NK-92 treated with Interleukin-12 subunit alpha and Interleukin-12 subunit beta, amount 100 ng/mL, for 24 hours (cell line): ENCODE measurements at places on chromosomes 5 and 9.

DNA sequence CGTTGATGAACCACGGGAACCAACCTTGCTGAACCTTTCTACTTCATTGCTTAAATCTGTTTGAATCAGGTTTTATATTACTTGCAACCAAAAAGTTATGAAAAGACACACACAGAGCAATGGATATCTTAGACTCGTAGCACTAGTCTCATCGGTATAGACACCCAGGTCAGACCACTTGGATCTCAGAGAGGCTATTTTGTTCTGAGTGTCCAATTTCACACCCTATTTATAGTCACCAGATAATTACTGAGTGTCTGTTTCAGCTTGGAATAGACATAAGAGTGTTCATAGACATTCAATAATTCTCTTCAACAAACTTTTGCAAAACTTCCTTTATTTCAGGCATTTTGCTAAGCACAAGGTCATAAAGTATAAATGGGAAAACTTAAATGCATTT lies 145.4 kb upstream of the EGFLAM start:
- no peak for DNase-seq

GRCh38 chr5:61298580-61298979 lies 33.5 kb upstream of the ZSWIM6 start:
- no peak for DNase-seq

- DNase-seq: no peak
Measured at GRCh38 chr5:127647361-127647958, 1.4 kb upstream of the CTXN3 start.

DNA sequence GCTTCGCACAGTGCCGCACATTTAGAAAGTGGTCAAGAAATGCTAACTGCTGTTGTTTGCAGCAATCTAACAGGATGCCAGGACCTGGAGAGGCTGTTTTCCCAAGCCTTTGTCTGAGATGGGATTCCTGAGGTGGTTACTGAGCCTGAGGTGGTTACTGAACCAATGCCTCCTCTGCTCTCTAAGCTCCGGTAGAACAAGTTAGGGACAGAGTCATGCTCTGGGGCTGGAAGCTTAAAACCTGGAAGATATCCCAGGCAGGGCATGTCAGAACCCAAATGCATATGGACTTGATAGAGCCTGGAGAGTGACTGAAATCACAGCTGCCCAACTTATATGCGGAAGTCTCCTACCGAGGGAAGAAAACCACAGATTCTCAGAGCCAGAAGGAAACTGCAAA lies 46.5 kb upstream of the FAT2 start:
- no peak for DNase-seq

- no peak for DNase-seq
Measured at GRCh38 chr5:13427827-13428557, 516.5 kb downstream of the DNAH5 start.

- DNase-seq: no peak
Measured at GRCh38 chr9:70352356-70352755, 62.1 kb downstream of the KLF9 start.

GRCh38 chr9:23598994-23599393 lies 227.0 kb downstream of the ELAVL2 start:
- no peak for DNase-seq

DNA sequence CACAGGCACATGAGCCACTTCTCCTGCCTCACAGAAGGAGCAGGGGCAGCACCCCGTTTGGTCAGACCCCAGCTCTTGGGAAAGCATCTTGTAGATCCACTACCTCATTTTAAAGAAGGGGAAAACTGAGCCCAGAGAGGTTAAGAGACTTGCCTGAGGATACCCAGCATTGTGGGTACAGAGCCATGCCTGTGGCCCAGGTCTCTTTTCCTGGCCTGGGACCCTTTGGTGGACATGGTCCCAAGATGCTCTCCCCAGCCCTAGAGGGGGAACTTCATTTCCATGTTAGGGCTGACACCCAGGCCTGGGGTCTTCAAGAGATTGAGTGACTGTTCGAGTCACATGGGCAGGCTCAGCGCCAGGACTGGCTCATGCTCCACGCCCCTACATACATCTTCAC lies 64.2 kb downstream of the NEK6 start:
- DNase-seq: no peak

DNA sequence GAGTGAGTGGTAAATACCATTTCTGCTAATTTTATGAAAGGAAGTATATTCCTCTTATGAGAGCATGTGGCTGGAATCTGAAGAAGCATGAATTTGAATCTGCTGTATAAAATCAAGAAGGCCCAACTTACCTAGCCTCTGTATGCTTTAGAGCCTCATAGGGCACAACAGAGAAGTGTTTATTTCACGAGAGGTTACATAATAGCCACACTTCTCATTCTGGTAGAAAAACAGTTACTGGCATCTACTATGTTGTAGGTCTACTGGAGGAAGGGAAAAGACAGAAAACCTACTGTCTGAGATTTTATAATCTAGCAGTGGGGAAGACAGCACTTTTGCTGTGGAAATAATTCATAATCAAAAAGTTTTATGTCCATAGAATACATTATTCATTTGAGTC lies 172.6 kb upstream of the ZNF608 start:
- no peak for DNase-seq

GRCh38 chr9:97487107-97487506 lies 14.4 kb upstream of the TMOD1 start:
- DNase-seq: no peak

GRCh38 chr5:14724633-14725032 lies 60.1 kb downstream of the OTULIN start:
- DNase-seq: no peak

- no peak for DNase-seq
Measured at GRCh38 chr5:173496883-173497255, 119.6 kb downstream of the BOD1 start.

GRCh38 chr5:150590979-150591695 lies 49.3 kb upstream of the SYNPO start:
- no peak for DNase-seq

- DNase-seq: no peak
Measured at GRCh38 chr9:3125602-3126405, 281.9 kb upstream of the PUM3 start.

- DNase-seq: no peak
Measured at GRCh38 chr5:137201876-137202275, 297.2 kb downstream of the SPOCK1 start.

GRCh38 chr5:30453168-30453567 lies 740.3 kb upstream of the CDH6 start:
- DNase-seq: no peak

DNA sequence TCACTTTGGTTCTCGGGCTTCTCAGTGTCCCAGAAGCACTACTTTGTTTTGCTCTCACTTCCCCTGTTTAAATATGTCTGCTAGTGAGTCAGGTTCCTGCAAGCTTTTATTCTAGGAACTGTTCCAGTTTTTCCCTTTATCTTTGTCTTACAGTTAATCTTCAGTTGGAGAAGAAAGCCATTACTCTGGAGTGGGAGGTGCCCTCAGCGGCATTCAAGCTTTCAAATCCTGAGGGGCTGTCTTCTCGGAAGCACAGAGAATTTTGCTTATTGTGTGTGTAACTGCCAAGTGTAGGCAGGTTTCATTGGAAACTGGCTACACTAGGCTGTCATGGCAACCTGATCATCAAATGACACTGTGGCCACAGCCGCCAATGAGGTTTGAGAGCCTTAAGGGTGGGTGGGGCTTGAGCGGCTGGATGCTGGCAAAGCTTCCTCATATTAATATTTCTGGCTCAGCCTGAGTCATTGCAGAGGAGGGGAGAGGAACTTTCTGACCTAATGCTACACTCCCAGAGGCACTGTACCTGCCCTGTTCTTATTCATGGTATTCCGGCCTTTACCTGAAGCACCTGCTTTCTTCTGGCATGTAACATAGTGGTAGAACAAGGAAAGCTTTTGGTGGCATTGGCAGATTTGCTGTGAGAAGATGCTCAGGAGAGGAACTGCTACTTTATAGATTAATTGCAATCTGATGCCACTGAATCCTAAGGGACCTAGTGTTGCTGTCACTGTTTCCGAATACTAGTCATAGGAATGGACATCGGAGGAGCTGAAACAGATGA lies 26.3 kb downstream of the SLC25A25 start:
- DNase-seq: no peak

GRCh38 chr5:157820593-157821252 lies 38.2 kb downstream of the CLINT1 start:
- no peak for DNase-seq

DNA sequence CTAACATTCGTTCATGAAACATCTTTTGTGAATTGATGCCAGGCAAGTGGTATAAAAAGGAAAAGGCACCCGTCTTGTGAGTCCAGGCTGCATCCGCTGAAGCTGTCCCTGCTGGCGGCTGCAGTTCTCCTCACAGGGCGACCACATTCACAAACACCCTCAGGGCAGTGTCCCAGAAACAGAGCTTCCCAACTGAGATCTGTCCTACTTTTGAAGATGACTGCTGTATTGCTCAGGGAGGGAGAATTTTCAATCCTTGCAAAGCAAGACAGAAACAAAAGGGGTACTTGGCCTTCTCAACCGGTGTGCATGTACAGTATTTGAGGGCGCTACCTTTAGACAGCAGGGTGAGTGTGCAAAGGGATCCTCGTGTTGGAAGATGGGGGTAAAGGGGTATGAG lies 316.1 kb downstream of the GADD45G start:
- DNase-seq: no peak

- DNase-seq: no peak
Measured at GRCh38 chr5:62521319-62521718, 57.3 kb upstream of the LRRC70 start.

DNA sequence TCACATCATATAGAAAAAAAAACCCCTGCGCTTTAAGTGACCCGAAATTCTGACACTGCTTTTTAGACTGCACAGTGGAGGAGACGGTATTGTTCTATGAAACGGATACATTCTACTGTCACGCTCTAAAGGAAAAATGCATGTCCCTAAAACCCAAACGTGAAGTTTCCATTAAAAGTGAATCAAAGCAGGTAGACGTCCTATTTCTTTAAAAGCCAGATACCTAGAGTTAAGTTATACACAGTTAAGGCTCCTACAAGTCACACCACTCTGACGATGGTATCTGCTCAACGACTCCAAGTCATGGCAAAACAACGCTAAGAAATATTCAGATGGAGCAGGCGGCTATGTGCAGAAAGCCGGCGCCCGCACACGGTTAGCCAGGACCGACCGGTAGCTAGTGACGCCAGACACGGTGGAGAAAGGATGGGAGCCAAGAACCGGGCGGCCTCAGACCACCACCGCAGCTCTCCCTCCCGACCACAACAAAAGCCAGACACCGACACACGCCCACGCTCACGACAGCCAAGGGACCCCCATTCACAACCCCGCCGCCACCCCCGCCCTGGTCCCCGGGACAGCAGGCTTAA lies 734 bp downstream of the SKP1 start:
- peak; percentile 52 for DNase-seq

DNA sequence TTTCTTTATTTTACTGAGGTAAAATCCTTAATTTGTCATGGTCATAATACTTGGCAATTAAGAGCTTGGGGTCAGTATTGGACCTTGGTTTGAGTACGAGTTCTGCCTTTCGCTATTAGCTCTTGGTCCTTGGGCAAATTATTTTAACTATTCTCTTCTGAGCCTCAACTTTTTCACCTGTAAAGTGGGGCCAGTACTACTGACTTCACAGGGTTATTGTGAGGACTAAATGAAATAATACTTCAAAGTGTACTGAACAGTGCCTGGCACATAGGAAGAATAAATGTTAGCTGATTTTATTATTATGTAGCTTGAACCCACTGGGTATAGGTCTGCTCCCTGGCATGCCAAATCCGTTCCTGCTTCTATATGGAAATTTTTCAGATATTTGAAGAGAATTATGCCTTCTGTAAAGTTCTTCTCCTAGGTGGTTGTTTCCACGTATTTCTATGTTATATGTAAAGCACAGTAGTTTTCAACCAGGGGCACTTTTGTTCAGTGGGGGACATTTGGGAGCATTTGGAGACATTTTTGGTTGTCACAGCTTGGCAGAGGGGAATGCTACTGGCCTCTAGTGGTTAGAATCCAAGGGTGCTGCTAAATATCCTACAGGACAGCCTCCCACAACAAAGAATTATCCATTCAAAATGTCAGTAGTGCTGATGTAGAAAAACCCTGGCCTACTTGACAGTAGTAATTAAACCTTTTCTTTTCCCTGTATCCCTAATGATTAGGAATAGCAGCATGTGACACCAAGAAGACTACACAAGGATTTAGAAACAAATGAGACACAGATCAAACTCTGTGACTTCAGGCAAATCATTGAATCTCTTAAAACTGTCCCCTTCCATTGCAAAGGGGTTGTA lies 4.5 kb downstream of the RCL1 start:
- DNase-seq: no peak

DNA sequence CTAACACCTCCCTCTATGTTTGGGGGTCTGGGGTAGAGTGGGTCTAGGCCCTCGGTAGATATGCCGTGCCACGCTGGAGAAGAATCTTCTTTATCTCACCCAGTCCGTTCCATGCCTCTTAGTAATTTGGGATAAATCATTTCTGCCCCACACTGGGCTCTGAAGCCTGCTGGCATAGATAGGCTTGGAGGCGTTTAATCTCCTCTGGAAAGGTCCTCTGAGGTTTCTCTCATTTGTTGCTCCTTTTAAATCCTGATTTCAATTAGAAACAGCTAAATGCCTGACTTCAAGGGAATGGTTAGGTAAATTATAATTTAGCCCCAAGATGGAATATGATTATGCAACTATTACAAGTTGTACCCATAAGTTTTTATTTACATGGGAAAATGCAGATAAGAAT lies 57.8 kb upstream of the AKNA start:
- DNase-seq: no peak

- DNase-seq: no peak
Measured at GRCh38 chr9:81141961-81142360, 547.4 kb downstream of the TLE1 start.

DNA sequence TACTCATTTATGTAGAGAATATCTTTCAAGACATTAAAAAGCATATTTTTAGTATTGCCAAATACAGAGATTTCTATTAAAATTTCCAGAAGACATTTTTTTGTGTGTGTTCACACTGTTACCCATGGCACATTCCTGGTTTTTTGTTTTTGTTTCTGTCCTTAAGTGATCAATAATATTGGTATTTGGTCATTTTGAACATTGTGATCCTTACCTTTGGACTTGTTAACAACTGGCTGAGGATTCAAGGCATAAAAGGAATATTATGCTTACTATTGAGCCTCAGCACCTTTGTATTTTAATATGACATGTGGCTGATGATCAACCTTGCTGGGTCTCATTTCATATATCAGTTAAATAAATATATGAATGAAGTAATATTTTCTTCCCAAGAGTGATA lies 41.9 kb downstream of the ITGA1 start:
- DNase-seq: no peak

GRCh38 chr5:16502866-16503265 lies 37.3 kb upstream of the ZNF622 start:
- DNase-seq: no peak

DNA sequence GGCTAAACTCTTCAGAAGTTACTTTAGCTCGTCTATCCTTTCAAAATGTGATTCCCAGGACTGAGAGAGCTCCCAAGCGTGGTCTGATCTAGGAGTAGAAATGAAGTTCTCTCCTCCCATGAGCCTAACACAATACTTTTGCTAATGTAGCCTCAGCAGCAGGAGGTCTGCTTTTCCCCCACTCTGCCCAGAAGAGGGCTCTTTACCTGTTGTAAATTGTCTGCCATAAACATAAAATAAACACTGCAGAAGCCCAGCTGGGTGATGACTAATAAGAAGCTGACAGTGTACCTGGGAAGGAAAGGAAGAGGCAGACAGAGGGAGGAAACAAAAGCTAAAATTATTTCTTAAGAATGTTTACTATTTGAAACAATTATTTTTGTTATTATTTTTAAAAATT lies 15.4 kb downstream of the SLC36A3 start:
- no peak for DNase-seq
